Activated CD8-positive, alpha-beta T cell treated with anti-CD3 and anti-CD28 coated beads for 36 hours (primary cell): ENCODE measurements at places on chromosomes 2 and 18. TPM values are rescaled to one million over a fixed set of nuclear protein-coding genes. Genes with fewer than 3 reads are reported as not detected.

KCNJ3 gene
- not detected for total RNA-seq

DNA sequence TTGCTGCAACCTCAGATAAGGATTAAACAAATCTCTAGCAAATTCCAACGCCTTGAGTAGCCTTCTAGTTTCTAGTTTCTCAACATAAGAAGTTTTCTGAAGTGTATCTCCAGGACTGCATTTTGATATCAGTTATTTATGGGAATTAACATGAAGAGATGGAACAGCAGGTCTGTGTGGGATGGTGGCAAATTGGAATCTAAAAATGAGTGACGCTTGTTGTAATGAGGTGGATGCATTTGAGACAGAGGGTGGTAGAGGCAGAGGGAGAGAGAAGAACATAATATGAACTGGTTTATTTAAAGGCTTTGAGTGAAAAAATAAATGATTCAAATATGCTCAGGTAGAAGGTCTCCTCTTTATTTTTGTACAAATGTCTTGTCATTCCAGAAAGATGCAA lies 446.8 kb upstream of the GCFC2 start:
- DNase-seq: no peak

DNA sequence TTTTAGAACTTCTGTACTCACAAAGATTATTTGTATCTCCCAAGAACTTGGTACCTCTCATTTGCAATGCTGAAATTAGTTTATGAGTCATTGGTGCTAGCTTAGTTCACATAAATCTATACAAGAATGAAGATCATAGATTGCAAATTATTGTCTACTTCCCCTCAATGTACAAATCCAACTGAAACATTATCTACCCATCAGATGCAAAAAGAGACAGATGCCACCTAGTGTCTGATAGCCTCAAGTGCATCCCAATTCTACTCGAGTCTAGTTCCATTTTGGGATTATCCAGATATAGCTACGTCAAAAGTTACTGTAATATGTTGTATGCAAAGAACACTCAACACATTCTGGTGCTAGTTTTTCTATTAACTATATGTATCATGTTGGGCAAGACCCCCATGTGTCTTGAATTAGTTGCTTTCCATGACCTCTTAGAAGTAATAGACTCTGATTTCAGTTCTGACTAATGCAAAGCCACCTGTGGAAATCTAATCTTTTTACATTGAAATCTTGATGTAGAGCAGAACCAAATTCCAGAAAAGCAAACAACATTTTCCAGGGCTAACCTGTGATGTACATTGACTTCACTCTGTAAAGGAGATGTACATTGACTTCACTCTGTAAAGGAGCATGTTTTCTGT lies 210.0 kb downstream of the RBM43 start:
- DNase-seq: peak; percentile 50

DNA sequence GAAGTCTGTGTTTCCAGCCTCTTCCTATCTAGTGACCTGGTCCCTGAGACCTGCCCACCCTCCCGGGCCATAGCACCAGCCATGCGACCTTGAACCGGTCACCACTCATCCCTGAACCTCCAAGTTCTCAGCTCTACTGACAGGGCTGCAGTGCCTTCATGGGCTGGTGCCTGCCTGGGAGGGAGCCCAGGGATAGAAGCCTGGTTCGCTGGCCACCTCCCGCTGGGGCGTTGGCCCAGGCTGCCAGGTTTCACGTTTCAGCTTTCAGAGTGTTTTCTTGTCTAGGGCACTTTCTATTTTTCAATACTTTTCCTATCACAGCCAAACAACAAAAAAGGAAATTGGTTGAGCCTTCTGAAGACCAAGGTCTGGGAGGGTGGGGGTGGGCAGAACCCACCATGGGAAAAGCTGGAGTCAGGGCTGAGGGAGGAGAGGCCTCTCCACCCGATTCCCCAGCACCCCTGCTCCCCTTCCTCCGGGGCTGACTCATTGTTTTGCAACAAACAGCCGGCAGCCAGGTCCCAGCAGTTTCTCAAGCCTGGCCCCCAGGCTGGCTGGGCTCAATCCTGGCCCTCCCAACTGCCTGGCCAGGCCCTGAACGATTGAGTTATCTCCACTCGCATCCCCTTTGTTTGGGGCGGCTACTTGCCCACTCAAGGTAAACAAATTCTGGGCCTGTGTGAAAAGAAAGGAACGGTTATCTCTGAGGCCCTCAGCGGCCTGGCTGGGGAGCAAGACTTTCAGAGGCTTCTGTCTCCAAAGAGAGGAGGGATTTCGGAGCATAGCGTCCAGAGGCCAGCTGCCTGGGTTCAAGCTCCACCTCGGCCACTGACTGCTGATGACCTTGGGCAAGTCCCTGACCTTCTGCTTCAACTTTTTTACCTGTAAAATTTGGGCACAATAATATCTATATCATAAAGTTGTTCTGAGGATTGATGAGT lies 47.5 kb downstream of the ZFP36L2 start:
- no peak for DNase-seq

- DNase-seq: peak; percentile 70
Measured at GRCh38 chr18:111306-112014, 46.9 kb upstream of the USP14 start.

DNA sequence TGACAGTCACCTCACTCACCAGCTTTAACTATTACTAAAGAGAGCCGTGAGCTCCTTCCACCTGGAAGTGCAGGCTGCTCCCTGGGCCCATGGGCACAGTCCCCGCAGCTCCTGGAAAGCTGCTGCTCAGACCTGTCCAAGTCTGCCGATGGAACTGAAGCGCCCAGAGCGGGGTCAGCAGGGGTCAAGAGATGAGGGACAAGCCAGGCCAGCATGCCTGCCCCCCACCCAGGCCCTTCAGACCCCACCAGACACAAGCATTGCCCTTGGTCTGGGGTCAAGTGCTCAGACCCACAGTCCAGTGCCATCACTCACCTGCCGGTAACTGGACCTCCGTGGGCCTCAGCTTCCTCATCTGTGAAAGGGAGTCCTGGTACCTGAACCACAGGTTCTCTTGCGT lies 59.9 kb downstream of the BIN1 start:
- no peak for DNase-seq

GRCh38 chr2:137937246-137937645 lies 27.0 kb upstream of the HNMT start:
- no peak for DNase-seq

GNAL gene
- 0.11 TPM for total RNA-seq

GRCh38 chr2:30165050-30165520 lies 18.3 kb downstream of the YPEL5 start:
- peak; percentile 80 for DNase-seq

DNA sequence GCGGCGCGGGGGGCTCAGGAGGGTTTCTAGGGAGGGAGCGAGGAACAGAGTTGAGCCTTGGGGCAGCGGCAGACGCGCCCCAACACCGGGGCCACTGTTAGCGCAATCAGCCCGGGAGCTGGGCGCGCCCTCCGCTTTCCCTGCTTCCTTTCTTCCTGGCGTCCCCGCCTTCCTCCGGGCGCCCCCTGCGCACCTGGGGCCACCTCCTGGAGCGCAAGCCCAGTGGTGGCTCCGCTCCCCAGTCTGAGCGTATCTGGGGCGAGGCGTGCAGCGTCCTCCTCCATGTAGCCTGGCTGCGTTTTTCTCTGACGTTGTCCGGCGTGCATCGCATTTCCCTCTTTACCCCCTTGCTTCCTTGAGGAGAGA lies 5.2 kb downstream of the PROC start:
- DNase-seq: no peak

DNA sequence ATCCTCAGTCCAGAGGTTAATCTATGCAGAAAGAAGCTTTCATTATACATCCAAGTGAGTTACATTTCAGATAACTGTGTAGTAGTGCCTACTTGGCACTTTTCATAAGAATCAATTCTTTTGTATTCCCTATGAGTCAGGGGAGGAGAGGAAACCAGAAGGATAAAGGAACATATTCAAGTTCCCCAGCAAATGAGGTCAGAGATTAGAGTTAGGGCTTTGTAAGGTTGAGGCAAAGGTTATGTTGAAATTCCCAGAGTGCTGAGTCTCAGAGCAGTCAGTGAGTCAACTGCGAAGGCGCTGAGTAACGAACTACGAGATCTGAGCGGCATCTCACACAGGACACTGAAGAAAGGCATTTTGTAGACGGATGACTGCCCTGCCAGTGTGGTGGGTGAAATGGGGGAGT lies 25.1 kb upstream of the ME2 start:
- no peak for DNase-seq

DNA sequence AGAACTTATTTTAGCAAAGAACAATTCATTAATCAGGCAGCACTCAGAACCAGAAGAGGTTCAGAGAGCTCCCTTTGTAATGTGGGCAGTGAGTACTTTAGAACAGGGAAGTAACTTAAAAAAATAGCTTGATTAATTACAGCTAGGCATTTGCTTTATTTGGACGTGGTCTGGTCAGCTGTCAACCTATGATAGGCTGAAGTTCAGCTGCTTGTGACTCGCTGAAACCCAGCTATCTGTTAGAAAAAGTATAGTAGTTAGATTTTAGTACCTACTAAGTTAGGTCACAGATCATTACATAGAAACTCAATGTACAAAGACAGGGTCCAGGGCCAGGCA lies 40.0 kb downstream of the PKDCC start:
- no peak for DNase-seq

- no peak for DNase-seq
Measured at GRCh38 chr2:17317439-17317976, 200.7 kb downstream of the RAD51AP2 start.

NAT8 gene
- total RNA-seq: not detected

DNA sequence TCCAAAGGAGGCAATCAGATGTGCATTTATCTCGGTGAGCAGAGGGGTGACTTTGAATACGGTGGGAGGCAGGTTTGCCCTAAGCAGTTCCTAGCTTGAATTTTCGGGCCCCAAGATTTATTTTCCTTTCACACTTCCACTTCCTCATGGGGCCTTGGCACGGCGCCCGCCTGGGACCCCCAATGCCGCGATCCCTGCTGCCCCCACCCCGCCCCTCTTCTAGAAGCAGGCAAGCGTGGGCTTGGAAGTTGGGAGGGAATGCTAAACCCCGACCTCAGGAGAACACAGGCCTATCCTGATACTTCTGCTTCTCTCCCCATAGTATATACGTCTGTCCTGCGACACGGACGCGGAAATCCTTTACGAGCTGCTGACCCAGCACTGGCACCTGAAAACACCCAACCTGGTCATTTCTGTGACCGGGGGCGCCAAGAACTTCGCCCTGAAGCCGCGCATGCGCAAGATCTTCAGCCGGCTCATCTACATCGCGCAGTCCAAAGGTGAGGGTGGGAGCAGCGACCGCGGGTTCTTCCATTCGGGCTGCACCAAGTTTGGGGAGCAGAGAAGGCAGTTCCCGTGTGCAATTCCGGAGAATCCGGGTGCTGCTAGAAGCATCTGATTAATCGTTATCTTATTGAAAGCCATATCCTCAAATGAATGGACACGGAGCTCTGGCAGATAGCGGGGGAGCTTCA lies 21.6 kb downstream of the TRPM8 start:
- DNase-seq: no peak

SCTR gene
- total RNA-seq: not detected

ATF2 gene
- total RNA-seq: 42.9 TPM

DNAJC27 gene
- total RNA-seq: 5.2 TPM

GRCh38 chr2:193199322-193199721 lies 1004.6 kb upstream of the TMEFF2 start:
- DNase-seq: no peak

- DNase-seq: no peak
Measured at GRCh38 chr18:66749481-66750035, 145.7 kb upstream of the CDH19 start.
